Thoracic aorta (tissue), 2 donors: ENCODE measurements at places on chromosomes 1 and 21.

- no peak for DNase-seq
These were observed 71.6 kb downstream of the SH3BGR start for GRCh38 chr21:39523399-39523798.

DNA sequence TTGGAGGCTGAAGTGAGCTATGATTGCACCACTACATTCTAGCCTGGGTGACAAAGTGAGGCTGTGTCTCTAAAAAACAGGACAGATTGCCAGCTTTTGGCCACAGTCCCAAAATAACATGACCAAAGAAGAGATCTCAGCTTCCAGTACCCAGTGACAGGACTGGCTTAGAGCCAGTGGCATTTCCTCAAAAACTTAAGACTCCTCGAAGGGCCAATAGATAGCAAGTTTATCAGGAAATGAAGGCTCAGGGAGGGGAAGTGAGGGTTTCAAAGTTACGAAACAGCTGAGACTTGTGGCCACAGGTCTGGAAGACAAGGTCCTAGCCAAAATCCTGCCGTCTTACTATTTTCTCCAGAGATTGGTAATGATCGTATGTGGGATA, 6.3 kb upstream of the TMEM39B start:
- DNase-seq = peak; percentile 88

DNA sequence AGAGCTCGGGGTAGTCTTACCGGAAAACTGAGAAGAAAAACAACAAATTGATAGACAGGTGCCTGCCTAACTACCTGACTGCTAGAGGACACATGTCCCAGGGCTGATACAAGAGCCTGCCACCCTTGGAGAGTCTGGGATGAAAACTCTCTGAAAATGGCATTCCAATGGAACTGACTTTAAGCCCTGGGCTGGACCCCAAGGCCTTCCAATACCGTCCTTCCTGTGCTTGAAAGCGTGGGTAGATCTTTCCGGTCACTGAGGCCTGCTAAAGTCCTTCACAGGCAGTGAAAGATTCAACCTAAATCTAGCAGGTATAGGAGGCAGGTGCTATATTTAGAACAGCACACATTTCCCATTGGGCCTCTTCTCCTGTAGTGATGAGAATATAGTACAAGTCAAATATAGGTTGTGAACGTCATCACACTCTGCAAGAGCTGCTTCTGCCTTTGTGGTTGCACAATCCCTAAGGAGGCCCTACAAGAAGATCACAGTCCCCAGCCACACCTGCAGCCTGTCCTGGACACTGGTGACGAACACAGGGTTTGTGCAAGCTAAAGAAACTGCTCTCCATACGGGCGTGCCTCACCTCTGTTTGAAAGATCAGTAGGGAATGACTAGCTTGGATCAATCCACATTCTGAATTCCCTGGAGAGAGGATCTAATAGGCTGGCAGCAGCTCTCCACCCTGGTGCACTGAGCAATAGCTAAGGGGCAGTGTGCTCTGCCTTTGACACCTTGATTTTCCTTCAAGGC, 876 bp upstream of the CHML start:
- DNase-seq = no peak

GRCh38 chr1:235557495-235557894, 53.2 kb upstream of the B3GALNT2 start:
- no peak for DNase-seq

- no peak for DNase-seq
These were observed 15.4 kb downstream of the LPAR3 start for GRCh38 chr1:84877592-84877991.

DNA sequence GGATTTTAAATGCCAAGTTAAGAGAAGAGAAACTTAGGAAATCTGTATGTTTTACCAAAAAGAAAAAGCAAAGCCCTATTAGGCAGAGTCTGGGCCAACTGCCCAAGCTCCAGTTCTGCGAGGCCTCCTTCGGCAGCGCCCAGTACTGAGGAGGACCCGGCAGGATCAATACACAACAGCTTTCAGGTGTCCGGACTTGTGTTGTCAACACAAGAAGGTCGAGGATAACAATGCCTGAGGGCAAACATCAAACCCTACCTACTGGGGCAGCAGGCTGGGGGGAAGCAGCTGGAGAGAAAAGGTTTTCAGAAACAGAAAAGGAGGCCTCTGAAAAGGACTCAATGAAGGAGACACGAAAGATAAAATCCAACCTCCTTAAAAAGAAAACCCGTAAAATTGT, 98.1 kb upstream of the GJB5 start:
- DNase-seq = no peak

- no peak for DNase-seq
These were observed 5.7 kb downstream of the MYBPH start for GRCh38 chr1:203169770-203170520.

GRCh38 chr1:30907481-30908315, 860 bp downstream of the SDC3 start:
- peak; percentile 1 for DNase-seq

GRCh38 chr1:19597496-19598309, 46.4 kb upstream of the NBL1 start:
- DNase-seq = no peak

GRCh38 chr1:115939455-115939854, 36.9 kb upstream of the SLC22A15 start:
- DNase-seq = no peak

GRCh38 chr21:39388811-39389155, 39.9 kb upstream of the HMGN1 start:
- DNase-seq = no peak

- no peak for DNase-seq
These were observed 6.9 kb upstream of the ADAR start for GRCh38 chr1:154614901-154615300.

GRCh38 chr1:166383635-166384346, 217.0 kb upstream of the FAM78B start:
- DNase-seq = no peak
